ENCODE measurements at places on chromosomes 13 and 19.

GRCh38 chr13:80235166-80235966 lies 105.6 kb downstream of the SPRY2 start:
- no peak for DNase-seq

- DNase-seq = no peak
Observed at GRCh38 chr13:45545686-45546409, 69.7 kb downstream of the ERICH6B start.

DNA sequence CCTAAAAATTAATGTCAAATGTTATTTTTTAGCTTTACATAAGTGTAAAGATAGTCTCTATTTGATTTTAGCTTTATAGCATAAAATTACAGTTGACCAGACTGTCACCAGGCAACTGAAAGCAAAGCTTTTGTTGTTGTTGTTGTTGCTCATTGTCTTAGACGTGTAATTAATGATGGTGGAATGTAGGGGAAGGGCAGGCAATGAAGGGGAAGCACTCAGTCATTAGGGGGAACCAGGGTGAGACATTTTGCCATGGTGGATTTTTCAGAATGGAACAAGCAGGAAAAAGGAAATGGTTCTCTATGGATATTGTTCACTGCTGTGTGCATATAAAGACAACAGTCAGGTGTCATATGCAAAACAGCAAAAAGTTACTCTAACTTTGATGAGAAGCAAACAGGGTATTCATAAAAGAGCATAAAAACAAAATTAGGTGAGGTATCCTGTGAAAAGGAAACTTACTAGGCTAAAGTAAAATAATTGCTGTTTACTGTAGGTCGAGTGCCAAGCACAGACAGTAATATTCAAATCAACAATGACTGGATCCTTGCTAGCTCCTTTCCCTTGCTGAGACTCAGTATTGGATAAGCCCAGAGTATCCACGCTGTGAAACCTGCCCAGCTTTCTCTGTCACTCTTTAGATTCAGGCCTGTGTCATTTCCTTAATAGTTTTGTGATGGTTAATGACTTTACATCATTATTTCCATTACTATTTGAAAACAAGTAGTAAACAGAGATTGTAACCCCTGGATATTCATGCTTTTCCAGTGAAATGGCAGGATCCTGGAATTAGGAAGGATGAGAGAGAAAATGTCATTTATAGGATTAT lies 110.5 kb downstream of the LRCH1 start:
- no peak for DNase-seq

GRCh38 chr19:17623224-17623935 lies 64.8 kb downstream of the UNC13A start:
- no peak for DNase-seq

DNA sequence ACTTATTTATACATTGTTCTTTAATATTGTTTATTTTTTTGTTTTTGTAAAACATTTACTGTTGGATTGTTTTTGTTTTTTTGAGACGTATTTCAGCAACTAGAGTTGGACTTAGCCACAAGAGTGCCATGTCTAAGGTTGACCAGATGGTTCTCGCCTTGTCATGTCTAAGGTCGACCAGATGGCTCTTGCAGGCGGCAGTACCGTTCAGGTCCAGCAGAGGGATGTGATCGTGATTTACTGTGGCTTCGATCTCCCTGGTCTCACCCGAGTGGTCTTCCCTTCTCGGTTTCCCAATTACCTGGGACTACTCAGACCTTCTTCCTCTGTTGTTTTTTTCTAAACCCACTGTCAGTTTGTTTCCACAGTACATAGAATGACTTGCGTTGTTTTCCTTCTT lies 1438.6 kb downstream of the UQCRFS1 start:
- DNase-seq = peak; percentile 10

- DNase-seq = no peak
Observed at GRCh38 chr19:41364524-41365391, 809 bp upstream of the B9D2 start.

DNA sequence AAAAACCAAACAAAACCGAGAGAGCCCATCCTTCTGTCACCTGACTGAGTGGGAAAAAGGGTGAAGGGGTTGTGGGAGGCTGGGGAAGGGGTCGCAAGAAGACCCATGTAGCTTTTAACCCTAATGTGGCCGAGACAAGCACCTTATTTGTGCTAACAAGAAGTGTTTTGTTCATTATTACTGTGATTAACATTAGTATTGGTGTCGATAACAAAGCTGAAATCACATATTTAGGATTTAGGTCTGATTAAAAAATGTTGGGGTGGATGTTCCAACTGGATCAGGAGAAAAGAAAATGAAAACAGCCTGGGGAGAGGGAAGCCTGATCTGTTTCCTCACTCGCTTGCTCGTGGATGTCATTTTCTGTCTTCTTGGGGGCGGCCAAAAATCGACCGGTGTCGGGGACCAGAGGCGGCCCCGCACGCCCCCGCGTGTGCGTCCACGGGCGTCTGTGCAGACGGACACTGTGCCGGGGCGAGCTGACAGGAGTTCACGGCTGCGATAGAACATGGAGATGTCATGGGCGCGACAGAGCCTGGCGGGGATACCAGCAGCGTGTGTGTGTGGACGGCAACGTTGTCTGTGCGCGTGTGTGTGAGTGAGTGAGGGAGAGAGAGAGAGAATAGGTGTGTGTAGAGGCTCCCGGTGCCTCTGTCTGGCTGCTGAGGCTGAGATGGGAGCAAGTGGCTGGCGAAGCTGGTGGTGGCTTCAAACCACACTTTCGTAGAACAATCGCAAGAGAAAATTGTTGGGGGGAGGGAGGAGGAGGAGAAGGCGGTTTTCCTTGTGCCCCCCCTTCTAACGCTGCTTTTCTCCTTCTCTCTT lies 29.1 kb downstream of the NFIX start:
- no peak for DNase-seq

DNA sequence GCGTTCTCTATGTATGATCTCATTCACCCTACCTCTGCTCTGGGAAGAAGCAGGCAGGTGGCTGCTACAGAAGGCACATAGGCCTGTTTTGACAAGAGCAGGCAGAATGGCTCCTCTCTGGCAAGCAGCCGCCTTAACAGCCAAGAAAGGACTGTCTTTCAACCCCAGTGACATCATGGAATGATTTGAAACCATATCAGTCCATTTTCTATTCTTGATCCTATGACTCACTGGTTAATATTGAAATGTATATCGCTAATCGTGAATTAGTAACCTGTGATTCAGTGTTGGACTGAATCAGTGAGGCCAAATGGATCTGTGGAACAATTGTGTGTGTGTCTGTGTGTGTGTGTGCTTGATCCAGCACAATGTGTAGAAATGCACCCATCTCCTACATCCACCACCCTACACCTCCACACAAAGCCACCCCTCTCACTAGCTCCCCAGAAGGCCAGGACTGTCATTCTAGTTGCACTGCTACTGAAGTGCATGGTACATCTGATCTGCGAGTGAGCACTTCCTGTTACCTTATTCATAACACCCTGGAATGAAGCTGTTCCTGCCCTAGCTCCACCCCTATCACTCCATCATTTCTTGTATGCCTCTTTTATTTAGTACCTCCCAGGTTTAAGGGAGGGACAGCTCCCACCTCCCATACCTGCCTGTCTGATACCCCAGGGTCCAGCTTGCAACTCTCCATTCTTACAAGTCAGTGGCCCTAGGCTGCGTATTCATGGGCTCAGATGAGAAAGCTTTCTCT lies 460.0 kb downstream of the FOXO1 start:
- peak; percentile 50 for DNase-seq

DNA sequence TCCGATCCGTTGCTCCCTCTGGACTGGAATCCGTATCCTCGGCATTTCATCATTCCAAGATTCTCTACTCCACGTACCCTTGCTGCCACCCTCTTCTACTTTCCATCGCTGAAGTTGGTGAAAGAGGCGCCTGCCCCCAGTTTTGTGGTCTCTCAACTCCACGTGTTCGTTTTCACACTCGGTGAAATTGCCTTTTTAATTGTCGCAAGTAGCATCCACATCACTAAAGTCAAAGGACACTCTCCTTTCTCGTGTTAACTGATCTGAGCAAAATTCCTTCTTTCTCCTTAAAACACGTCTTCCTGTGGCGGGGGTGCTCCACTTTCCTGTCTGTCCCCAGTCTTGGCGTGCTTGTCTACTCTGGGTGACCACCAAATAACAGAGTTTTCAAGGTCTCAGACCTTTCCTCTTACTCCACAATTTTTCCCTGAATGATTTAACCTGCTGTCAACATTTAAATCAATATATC lies 1.1 kb upstream of the TMTC4 start:
- no peak for DNase-seq

DNA sequence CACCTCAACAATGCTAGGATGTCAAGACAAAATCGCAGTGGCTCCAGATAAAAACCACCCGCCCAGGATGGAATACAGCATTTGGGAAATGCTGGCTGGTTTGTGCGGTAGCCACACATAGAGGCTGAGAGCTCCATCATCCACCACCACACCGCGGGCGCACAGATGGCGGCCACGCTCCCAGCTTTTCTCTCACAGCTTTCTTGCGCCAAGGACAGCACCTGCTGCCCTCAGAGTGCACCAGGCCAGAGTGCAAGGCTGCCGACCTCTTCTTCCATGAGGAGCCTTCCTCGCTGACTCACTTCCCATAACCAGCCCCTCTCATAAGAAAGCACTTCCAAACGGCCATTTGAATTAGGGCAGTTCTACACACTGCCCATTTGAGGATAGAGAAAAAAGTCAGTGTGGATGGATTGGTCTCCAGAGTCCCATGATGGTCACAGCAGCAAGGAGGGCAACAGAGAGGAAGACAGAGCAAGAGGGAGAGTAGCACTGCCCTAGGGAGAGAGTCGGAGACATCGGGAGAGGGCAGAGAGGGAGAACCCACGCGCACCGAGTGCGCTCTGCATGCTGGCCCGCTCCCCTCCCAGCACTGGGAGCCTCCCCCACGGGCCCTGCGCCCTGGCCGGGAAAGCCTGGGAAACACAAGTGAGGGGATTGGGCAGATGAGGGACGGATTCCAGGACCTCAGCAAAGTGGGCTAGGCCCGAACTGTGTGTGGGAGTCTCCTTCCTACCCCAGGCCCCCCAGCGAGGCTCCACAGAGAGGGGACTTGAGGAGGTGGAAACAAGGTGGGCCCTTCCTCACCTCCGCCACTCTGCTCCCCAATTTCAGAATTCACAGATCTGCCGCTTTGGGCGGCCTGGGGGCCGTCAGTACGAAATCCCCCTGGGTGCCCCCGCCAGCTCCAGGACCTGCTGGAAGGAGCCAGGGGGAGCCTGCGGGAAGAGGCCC lies 156.9 kb downstream of the USP12 start:
- DNase-seq = no peak

GRCh38 chr19:17711851-17712250 lies 7.4 kb upstream of the MAP1S start:
- DNase-seq = no peak

DNA sequence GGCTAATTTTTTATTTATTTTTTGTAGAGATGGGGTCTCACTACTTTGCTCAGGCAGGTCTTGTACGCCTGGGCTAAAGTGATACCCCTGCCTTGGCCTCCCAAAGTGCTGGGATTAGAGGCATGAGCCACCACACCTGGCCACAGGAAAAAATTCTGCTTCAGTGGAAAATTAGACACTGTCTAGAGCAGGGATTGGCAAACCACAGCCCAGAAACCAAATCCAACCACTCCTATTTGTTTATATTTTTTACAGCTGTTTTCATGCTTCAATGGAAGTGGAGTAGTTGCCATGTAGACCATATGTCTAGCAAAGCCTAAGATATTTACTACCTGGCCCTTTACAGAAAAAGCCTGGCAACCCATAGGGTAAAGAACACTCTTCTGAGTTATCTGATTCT lies 123.7 kb upstream of the MRI1 start:
- no peak for DNase-seq

DNA sequence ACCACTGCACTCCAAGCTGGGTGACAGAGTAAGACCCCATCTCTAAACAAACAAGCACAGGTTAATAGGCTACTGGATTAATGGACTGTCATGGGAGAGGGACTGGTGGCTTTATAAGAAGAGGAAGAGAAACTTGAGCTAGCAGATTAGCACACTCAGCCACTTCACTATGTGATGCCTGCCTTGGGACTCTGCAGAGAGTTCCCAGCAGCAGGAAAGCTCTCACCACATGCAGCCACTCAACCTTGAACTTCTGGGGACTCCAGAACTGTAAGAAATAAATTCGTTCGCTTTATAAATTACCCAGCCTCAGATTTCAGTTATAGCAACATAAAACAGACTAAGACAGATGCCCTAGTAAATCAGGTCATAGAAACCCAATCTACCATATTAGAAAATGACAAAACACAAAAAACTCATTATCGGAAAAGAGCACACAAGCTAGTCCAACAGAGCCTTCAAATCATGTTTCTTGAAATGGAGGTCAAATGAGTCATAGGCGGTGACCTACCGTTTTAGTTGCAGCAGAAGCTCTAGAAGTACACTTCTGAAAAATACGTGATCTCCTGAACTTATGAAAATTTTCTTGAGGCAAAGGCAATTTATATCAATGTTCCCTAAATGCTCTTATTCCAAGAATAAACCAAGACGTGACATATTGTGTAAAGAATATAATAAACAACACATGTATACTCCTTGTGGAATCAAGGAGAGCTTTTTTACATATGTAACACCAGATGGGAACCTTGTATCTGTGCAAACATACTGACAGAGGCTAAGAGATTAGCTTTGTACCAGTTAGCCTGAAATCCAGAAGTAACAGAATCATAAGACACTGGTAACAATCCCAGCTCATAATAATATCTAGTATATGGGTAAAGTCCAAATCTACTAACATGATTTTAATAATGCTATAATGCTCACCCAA lies 340.9 kb upstream of the SGCG start:
- DNase-seq = no peak

GRCh38 chr13:27619728-27620376 lies 477 bp downstream of the LNX2 start:
- DNase-seq = peak; percentile 49

GRCh38 chr19:3908266-3909054 lies 24.4 kb upstream of the NMRK2 start:
- DNase-seq = no peak

DNA sequence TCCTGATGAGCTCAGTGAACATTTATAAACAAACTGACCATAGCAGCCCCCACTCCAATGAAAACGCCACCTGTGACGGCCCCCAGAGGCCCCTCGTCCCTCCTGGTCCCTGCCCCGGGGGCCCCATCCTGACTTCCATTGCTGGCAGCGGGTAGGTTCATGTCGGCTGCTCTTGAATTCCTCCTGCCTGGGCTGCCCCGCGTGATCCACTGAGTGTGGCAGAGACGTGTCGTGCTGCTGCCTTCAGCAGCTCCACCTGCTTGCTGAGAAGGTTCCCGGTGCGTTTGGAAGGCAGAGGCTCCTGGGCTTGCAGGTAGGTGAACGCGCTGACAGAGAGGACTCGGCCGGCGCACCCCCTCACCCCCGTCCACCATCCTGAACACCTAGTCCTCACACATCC lies 11.6 kb downstream of the C2CD4C start:
- no peak for DNase-seq

GRCh38 chr19:30685426-30686000 lies 313.3 kb downstream of the ZNF536 start:
- DNase-seq = no peak
